ENCODE measurements at places on chromosomes 12 and 14.

DNA sequence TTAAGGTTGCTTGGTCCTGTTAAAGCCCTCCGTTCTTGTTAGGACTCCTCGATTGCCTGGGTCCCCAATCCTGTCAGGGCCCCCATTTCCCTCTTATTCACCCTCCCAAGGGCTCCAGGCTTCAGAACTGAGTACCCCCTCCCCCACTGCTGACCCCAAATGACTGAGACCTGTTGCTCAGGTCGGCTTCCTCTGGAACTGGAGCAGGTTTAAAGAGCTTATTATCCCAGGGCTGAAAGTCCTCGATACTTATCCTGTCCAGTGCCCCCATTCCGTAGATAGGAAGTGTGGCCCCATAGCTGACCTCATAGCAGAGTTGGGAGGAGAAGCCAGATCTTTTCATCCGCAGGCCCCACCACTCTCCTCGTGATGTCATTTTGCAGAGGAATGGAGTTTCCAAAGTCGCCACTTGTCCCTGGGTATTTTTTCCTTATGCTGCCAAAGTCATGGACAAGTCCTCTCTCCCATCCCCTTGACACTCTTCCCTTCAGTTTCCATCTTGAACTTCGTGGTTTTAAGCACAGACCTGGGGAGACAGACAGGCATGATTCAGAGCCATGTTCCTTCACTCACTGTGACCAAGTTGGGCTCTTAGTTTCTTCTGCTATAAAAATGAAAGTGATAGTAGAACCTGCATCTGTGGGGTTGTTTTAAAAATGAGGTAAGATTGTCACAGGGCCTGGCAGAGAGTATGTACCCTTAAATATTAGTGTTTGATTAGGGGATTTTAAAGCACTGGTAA is 1.2 kb downstream of the USP30 start:
- DNase-seq, result no peak

GRCh38 chr14:51318813-51319597 is 79.0 kb downstream of the TMX1 start:
- DNase-seq, result no peak

- no peak for DNase-seq
These were observed 66.4 kb downstream of the TESC start for GRCh38 chr12:117032593-117033381.

DNA sequence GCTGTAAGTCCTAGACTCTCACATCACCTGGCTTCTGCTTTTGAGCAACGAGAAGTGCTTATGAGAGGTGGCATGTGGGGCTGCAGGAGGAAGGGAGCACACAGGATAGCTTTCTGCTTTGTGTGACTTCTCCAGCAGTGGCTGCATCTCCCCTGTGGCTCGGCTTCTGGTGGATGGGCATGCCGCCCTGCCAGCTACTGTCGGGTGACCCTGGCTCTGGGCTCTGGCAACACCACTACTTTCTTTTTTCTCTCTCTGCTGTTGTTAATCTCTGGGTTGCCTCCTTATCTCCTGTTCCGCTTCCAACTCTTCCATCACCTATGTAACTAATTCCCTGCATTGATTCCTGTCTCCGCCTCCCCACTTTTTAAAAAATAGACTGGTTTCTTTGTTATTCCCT is 209.1 kb upstream of the DAAM1 start:
- no peak for DNase-seq

DNA sequence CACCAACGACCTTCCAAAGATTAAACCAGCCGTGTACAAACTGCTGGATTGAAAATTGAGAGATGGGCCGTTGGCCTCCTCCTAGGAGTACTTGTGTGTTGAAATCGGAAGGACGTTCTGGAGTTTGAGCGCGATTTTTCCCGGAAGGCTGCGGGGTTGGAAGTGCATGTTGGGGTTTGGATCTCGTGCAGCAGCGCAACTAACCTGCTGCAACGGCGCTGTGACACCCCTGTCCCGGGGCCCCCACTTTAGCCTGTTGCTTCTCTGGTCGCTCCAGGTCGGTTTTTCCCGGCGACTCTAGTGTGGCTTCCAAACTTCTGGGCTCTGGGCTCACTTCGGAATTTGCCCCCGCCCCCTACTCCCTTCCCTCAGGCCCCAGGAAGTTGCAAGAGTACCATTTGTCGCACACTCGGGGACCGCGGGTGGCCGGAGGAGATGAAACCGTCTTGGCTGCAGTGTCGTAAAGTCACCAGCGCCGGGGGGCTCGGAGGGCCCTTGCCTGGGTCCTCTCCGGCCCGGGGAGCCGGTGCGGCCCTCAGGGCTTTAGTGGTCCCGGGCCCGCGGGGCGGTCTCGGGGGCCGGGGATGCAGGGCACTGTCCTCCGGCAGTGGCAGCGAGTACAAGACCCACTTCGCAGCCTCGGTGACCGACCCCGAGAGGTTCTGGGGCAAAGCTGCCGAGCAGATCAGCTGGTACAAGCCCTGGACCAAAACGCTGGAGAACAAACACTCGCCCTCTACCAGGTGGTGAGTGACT is at the start of gene ACSS3:
TSS of gene ACSS3 (plus strand) at position 394 of the 756 bp plus-strand sequence. CDS start at position 436, 42 bp downstream.
- no peak for DNase-seq

GRCh38 chr12:24906141-24906540 is 42.8 kb downstream of the BCAT1 start:
- no peak for DNase-seq

- DNase-seq, result no peak
These were observed 145.3 kb downstream of the EGLN3 start for GRCh38 chr14:33805593-33805992.

DNA sequence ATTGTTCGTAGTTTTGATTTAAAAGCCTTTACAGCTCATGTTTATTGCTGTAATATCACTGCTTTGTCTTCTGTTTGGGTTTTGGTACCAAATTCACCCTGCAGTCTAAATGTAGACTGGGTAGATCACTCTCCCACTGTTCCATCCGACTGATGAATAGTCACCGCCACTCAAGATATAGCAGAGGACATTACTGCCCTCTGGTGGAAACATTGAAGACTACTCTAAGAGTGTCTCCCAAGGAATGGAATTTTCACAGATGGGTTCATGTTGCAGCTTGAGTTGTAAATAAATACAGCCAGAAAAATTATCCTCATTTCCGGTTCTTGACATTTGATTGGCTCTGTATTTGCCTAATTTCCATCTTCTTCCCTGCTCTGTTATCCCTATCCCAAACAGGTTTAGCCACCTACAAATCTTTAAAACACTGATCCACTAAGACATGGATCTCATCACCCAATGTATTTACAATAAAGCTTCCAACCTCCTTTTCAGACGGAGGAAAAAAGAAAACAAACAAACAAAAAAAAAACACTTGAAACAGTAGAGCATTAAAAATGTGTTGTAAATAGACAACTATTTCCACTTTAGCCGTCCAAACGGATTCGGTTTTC is 198.3 kb upstream of the CPNE8 start:
- DNase-seq, result no peak

GRCh38 chr12:3551976-3552725 is 61.1 kb downstream of the PRMT8 start:
- DNase-seq, result no peak

GRCh38 chr12:104064031-104064841 is at the start of gene HCFC2:
Gene HCFC2, plus strand, starts transcription at chr12:104064531. Its CDS starts 30 bp downstream, at chr12:104064561.
- DNase-seq, result peak; percentile 83

- DNase-seq, result no peak
These were observed 17.7 kb downstream of the ATP2B1 start for GRCh38 chr12:89690925-89691324.

DNA sequence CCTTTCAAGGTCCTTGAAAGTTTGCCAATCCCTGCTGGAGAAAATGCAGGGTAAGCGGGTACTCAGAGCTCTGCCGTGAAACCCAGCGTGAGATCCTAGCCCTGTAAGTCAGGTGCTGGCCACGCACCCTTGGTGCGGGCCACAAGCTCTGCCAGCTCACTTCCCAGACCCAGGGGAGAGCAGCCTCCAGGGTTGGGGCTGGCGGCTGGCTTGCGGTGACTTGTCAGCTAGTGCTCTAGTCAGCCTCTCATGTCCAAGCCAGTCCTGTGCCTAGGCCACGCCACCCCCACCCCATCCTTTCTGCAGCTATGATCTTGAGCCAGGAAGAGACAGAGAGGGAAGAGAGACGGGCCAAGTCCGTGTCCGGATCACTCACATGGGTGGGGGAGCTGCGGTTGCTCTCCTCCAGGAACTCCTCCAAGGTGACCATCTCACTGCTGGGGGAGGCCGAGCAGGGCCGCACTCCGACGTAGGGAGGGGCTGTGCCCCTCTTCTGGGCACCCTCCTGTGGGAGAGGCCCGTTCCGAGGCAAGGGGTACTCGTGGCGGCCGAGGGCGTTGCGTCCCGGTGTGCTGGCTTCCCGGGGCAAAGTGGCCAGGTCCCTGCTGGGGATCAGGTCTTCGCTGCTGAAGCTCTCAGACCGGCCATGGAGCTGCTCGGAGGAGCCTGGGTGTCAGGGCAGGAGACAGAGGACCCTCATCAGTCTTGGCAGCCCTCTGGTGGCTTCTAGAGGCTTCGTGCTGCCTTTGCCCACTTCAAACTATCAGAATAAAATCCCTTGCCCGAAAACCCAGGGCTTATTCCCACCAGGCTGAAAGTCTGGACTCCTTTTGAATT is 33.3 kb upstream of the GPR68 start:
- DNase-seq, result no peak

DNA sequence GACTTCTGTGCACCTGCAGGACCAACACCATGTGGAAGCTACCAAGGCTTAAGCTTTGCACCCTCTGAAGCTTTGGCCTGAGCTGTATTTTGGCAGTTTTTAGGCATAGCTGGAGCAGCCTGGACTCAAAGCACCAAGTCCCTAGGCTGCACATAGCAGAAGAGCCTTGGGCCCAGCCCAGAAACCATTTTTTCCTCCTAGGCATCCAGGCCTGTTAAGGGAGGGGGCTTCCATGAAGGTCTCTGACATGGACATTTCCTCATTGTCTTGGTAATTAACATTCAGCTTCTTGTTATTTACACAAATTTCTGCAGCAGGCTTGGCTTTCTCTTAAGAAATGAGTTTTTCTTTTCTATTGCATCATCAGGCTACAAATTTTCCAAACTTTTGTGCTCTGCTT is 475.8 kb upstream of the FLRT2 start:
- no peak for DNase-seq

DNA sequence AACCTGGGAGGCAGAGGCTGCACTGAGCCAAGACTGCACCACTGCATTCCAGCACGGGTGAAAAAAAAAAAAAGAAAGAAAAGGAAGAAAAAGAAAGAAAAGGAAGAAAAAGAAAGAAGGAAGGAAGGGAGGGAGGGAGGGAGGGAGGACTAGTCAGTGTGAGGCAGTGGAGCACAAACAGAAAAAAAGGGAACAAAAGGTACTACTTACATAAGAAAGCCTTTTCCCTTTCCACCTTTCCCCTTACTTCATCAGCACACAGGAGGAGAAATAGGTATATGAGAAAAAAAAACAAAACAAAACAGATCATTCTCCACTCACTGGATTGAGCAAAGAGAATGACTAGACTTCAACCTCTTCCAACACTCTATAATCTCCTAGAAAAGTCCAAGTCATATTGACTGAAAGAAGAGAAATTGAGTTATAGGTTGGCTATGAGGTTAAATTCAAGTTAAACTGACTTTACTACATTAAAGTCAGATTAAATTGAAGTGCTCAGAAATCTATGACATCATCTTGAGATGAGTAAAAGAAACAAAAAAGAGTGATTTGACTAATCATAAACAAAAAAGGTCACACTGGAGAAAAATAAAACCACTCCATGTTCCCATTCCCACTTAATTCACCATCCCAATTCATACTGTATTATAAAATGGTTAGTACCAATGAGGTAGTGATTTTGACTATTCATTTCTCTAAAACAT is 43.6 kb downstream of the NOVA1 start:
- no peak for DNase-seq

- no peak for DNase-seq
These were observed 2.0 kb upstream of the OAS3 start for GRCh38 chr12:112936264-112936663.

DNA sequence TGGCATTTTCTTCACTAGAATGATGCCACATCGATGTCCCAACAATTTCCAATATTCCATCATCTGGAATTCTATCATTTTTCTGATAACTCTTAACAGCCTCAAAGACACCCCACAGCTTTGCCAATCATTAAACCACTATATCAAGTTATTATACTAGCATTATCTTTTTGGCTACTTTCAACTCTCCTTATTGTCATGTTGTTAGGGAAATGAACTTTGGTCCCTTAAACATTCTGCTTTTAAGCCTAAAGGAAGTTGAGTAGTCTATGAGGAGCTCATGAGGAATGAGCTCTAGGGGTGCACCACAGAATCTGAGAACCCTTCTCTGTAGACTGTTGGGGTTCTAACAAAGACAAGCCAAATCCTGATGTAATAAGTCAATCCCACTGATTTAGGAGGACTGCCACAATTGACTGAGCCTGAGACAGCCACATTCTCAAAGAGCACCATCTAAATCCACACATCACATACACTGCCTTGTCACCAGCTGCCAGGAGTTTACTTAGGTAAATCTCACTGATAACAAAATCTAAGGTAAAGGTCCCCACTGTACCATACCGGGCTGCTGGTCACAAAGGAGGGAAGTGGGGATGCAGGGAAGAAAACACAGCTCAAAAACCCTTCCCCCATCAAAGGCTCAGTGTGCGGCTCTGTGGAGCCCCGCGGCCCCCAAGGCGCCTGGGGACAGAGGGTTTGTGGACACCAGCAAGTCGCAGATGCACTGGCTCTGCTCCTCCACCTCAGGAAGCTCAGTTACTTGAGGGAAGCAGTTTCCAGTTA is 58.2 kb downstream of the SETD3 start:
- no peak for DNase-seq

GRCh38 chr12:104220931-104221330 is 5.4 kb downstream of the TXNRD1 start:
- DNase-seq, result no peak

GRCh38 chr14:50608302-50608851 is 48.4 kb downstream of the ATL1 start:
- no peak for DNase-seq

- DNase-seq, result no peak
These were observed 594.5 kb downstream of the NRXN3 start for GRCh38 chr14:78764645-78765044.

DNA sequence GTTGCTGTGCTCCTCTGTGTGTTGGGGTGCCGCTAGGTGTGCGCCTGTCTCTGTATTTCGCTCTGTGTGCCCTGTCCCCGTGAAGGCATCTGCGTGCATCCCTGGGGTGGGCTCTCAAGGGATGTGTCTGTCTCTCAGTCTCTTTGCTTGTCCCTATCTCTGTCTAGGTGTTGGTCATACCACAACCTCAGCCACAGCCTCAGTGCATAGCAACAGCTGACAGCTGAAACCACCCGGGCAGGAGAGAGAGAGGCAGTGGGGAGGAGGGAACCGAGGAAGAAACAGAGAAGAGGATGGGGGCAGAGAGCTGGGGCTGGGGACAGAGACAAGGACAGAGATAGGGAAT is 953 bp upstream of the NXPH4 start:
- no peak for DNase-seq

- DNase-seq, result no peak
These were observed 40.5 kb upstream of the CRADD start for GRCh38 chr12:93636708-93637107.

Data from stimulated activated CD8-positive, alpha-beta memory T cell treated with anti-CD3 and anti-CD28 coated beads, Interleukin-7, amount 100 ng/mL, for 48 hours (primary cell).